ENCODE measurements at places on chromosomes 7 and 10.

GRCh38 chr10:62075414-62075813 lies 173.9 kb downstream of the ARID5B start:
- no peak for DNase-seq

DNA sequence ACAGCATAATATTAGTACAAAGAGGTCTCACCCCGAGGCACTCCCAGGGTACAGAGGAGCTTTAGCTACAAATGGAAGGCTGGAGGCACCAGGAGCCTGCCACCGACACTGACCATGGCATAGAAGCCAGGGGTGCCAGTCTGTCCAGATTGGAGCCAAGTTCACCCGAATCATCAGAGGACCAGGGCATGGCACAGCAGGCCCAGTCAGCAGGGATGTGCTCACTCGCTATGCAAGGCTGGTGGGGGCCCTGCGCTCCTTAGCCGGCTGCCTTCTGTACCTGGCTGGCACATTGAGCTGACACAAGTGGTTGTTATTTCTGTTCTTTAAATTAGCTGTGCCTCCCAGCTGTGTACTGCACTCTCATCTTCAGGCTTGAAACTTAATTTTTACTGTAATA lies 149.3 kb downstream of the TCERG1L start:
- DNase-seq, result no peak

GRCh38 chr7:142939226-142939910 lies at the start of gene LLCFC1:
TSS of gene LLCFC1 (plus strand) at chr7:142939484. CDS start at chr7:142939622, 138 bp downstream.
- no peak for DNase-seq

DNA sequence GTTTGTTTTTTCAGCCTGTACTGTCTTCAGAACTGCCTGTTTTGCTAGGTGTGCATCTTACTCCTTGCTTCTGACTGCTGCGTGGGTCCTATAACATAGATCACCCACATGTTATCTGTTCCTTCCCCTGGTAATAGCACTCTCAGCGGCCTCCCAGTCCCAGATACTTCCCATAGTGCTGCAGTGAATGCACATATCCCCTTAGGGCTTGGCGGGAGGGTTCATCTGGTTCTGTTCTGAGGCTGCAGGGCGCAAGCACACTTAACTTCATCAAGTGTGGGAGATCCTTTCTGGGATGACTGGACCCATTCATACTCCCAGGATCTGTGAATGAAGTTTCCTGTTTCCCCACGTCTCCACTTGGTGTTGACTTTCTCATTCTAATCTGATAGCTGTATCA lies 90.7 kb downstream of the CELF2 start:
- DNase-seq, result no peak

GRCh38 chr7:107312418-107312817 lies 143.6 kb downstream of the HBP1 start:
- no peak for DNase-seq

DNA sequence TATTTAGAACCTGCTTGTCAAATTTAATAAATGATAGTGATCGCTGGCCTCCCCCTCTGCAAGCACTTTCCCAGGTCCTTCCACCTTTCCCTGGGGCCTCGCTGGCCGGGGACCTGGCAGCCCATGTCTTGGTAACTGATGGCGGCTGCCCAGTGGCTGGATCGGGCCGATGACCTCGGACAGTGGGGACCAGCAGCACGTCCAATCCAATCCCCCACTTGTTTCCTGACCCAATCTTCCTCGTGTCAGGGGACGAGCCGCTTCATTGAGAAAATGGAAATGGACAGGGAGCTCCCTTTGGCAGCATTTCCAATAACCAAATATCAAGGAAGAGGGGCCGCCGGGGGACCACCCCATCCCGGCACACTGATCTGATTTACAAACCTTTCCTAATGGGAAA lies 17.2 kb downstream of the EBF3 start:
- DNase-seq, result no peak

GRCh38 chr7:101428093-101428866 lies 65.6 kb downstream of the COL26A1 start:
- no peak for DNase-seq

DNA sequence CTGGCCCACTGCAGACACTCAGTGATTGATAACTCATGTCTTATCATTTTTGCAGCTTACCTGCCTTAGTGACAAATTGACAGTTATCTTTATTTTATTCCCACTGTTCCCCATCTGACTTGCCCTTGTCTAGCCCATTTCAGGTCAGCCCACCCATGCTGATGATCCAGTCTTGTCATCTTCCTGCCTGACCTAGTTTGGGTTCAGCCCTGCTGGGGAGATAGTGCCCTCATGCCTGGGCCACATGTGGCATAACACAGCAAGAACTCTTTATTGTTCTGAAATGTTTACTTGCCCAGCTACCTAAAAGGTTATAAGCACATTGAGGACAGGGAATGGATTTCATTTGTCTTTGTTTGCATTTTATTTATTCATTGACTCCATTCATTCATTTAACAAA lies 75.6 kb downstream of the ENTPD1 start:
- no peak for DNase-seq

DNA sequence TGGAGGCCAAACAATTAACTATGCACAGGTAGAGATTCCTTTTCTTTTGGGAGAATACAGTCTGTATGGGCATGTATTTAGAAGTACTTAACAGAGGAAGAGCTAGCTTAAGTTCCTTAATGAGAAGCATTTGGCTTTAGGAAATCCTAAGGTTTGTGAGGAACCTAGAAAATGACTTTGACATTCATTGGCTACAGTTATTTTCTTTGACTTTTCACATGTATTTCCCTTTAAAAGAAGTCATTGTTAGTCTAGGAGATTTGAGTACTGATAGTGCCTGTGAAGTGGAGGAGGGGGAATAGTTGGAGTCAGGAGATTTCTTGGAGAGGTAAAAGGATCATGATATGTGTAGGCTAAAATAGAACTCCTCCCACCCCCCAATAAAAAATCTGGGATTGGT lies 3.6 kb downstream of the HELLS start:
- DNase-seq, result no peak

- no peak for DNase-seq
Measured at GRCh38 chr10:71905164-71905563, 54.1 kb upstream of the PSAP start.

DNA sequence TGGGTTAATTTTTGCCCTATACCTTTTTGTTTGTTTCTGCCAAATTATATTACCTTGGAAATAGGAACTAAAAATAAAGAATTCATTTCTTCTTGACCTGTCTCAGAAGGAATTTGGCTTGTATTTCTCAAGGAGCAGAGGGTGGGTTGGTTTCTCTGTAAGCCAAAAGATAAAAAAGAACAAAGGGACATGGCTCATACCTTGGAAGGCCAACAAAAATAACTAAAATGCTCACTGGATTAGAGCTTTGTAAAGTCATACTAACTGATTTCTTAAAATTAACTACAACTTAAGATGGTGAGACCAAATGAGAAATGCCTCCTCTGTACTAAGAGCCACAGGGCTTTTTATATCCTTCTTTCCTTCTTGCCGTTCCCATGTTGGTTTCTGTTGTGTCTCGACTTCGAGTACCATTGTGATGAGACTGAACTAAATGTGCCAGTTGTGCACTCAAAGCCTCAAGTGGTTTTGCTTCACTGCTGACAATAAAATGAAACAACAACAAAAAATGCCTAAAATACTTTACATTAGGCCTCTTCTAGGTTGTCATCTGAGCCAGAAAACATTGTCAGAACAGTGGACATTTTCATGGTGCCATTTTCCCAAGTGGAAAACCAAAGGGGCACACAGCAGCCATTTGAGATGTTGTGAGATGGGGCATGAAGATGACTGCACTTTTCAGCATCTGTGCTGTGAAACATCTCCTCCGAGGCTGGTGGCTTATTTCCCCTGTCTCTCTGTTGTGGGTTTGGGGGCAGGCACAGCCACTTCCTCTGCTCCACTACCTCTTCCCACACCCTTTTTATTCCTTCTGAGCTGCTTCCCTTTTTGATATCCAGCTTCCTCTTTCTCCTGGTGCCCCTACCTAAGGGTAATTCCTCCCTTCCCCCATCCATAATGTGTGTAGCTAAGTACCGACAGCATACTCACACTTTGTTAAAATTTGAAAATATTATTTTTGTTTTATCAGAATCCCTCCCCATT lies 51.8 kb upstream of the AGR3 start:
- DNase-seq, result peak; percentile 50

DNA sequence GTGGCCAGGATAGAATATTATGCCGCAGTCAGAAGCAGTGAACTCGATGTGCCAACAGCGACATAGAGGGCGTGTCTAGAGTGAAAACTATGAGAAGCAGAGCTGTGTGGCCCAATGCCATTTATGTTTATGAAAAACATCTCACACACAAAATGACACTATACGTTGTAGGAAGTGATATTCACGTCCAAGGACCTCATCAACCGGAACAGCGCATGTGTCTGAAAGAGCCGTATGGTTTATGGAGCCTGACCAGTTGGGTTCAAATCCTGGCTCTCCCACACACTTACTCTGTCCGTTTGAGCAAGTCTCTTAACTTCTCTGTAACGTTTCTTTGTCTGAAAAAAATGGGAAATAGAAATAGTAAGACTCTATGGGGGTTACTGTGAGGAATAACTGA lies 20.5 kb downstream of the TAS2R40 start:
- no peak for DNase-seq

- no peak for DNase-seq
Measured at GRCh38 chr7:96546426-96546825, 163.2 kb downstream of the SEM1 start.

DNA sequence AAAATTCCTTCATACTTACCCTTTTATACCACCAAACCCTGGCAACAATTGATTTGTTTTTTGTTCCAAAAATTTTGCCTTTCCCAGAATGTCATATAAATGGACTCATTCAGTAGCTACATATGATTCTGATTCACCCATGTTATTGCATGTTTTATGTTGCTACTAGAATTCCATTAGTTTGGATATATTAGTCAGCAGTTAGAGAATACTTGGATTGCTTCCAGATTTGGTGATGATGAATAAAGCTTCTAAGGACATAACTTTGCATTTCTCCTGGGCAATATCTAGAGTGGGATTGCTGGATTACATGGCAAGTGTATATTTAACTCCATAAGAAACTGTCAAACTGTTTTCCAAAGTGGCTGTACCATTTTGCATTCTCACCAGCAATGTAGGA lies 806.9 kb downstream of the DNAJB9 start:
- DNase-seq, result no peak

- no peak for DNase-seq
Measured at GRCh38 chr10:112141292-112141691, 42.3 kb downstream of the GPAM start.

- no peak for DNase-seq
Measured at GRCh38 chr10:118343115-118343514, 991 bp upstream of the FAM204A start.

- no peak for DNase-seq
Measured at GRCh38 chr7:24728503-24729364, 28.5 kb downstream of the GSDME start.

DNA sequence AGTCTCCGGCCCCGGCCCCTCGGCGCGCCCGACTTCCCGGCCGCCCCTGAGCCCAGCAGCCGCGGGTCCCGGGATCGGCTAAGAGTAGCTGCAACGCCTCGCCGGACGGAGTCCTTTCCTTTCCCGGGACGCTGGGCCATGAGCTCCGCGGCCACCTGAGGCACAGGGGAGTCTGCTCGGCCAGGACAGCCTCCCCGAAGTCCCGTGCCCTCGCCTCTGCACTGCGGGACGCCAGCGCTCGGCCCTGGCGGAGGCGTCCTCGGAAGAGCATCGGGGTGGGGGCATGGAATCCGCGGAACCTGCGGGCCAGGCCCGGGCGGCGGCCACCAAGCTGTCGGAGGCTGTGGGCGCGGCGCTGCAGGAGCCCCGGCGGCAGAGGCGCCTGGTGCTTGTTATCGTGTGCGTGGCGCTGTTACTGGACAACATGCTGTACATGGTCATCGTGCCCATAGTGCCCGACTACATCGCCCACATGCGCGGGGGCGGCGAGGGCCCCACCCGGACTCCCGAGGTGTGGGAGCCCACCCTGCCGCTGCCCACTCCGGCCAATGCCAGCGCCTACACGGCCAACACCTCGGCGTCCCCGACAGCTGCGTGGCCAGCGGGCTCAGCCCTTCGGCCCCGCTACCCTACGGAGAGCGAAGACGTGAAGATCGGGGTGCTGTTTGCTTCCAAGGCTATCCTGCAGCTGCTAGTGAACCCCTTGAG lies 502 bp downstream of the SLC18A3 start:
- DNase-seq, result no peak
